ENCODE measurements at places on chromosomes 7 and 10. TPM values are rescaled to one million over a fixed set of nuclear protein-coding genes. Genes with fewer than 3 reads are reported as not detected.

- H3K36me3 ChIP-seq: no peaks in the 10 kb centered on the region
- no peaks in the 10 kb centered on the region for H3K4me1 ChIP-seq
- no peak overlapping the region for H3K27ac ChIP-seq
- H3K4me3 ChIP-seq: no peak overlapping the region
- H3K27me3 ChIP-seq: no peaks in the 10 kb centered on the region
- no peak for DNase-seq
Observed at GRCh38 chr7:157602156-157602555, 265.4 kb downstream of the DNAJB6 start.

The TFR2 gene
- not detected for total RNA-seq

DNA sequence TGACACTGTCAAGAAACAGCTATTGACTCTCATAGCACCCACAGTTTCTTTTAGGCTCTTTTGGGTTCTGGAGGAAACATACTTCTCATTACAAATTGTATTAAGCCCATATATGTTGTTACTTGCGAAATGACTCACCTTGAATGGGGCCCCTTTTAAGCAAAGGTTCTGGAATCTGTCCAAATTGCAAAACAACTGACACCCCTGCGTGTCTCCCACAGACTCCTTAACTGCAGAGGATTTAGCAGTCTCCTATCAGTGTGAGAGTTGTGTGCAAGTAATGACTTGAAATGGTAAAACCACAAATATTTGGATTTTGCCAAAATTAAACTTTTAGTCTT, 192.3 kb downstream of the DNAJC1 start:
- no peaks in the 10 kb centered on the region for H3K4me1 ChIP-seq
- H3K4me3 ChIP-seq: no peak overlapping the region
- no peaks in the 10 kb centered on the region for H3K36me3 ChIP-seq
- H3K27me3 ChIP-seq: no peaks in the 10 kb centered on the region

- no peaks in the 10 kb centered on the region for H3K27me3 ChIP-seq
- no peak overlapping the region for H3K4me3 ChIP-seq
- no peak overlapping the region for H3K27ac ChIP-seq
Observed at GRCh38 chr10:24428410-24428782, 219.5 kb downstream of the KIAA1217 start.
